ENCODE measurements at places on chromosomes 2 and 18.

GRCh38 chr18:48840491-48840877, 110.3 kb downstream of the SMAD7 start:
- no peak for DNase-seq

- no peak for DNase-seq
These were observed 112.6 kb downstream of the COPS8 start for GRCh38 chr2:237198164-237198855.

DNA sequence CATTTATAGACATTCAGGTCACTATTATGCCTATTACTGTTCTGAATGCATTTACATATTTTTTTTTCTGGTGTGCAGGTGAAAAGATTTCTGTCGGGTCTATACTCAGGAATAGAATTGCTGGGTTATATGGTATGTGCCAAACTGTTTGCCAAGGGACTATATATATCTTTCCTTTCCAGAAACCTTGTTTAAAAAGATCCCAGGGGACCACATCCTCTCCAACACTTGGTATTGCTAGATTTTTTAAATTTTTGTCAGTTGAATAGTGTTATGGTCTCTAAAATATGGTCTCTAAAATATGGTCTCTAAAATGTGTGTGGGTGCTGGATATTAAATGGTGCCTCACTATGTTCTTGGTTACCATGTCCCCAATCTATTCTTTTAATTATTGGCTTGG, 131.3 kb downstream of the INSIG2 start:
- no peak for DNase-seq

- DNase-seq, result no peak
These were observed 383.5 kb downstream of the CMPK2 start for GRCh38 chr2:6482256-6482655.

DNA sequence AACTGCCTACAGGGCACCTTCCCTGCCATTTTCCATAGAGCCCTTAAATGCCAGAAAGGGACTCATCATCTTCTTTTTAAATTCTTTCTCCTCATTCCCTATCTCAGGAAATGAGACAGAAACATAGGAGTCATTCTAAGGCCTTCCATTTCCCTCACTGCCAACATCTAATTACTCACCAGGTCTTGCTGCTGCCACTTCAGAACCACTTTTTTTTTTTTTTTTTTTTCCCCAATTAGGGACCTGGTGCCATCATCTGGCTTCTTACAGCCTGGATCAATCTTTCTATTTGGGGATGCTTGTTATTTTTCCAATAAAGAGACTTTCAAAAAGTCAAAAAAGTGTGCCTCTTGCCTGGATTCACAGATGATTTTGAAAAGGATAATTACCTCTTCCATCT, 373.4 kb downstream of the LPIN1 start:
- DNase-seq, result no peak

GRCh38 chr2:104583811-104584210, 270.1 kb upstream of the POU3F3 start:
- DNase-seq, result no peak

GRCh38 chr2:234967201-234967869, 15.5 kb downstream of the SH3BP4 start:
- DNase-seq, result no peak

DNA sequence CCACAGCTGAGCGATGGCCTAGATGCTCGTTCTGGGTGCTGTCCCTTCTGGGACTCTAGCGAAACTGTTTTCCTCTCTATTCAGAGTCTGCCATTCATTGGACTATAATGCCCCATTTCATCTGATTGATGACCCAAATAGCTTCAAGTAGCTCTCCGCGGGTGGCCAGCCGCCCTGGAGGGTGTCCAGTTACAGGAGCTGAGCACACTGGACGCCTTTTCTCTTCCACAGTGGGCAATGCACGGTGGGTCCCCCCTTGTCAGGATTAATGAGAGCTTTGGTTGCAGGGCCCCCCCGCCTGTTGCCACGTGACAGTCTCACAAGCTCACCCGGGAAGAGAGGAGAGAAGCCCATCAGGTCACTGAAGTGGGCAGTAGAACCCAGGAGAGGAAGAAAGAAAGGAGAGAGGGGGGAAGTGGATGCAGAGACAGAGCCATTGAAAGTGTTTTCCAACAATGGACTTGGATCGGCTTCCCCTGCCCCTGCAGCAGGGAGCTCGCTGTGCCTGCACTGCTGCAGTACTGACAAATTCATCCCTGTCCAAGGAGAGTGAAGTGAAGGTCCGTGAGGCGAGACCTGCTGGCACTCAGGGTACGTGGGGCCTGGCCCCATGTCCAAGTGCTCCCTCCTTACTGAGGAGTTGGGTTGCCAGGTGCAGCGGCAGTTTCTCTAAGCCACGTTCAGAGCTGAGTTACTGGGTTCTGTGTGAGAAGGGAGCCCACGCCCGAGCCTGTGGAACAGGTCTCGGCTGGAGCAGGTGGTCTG, 44.8 kb downstream of the DIPK1C start:
- no peak for DNase-seq
